ENCODE measurements at places on chromosomes 13 and 19. TPM values are rescaled to one million over a fixed set of nuclear protein-coding genes. Genes with fewer than 3 reads are reported as not detected.

DNA sequence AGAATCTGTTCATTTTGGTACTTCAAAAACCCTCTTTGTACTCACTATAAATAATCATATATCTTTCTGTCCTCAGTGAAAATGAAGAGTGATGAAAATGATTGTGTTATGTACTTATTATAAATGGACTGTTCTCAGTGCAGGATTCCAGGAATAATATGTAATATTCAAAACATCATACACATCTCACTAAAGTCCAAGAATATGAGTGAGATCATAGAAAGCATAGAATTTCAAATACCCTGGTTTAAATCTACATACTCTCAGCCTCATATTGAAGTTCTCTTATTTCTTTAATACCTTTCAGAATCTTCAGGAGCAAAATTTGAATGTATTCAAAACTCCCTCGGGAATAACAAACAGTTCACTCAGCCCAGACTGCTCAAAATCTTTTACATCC, 868.0 kb downstream of the SLITRK6 start:
- DNase-seq: no peak

DNA sequence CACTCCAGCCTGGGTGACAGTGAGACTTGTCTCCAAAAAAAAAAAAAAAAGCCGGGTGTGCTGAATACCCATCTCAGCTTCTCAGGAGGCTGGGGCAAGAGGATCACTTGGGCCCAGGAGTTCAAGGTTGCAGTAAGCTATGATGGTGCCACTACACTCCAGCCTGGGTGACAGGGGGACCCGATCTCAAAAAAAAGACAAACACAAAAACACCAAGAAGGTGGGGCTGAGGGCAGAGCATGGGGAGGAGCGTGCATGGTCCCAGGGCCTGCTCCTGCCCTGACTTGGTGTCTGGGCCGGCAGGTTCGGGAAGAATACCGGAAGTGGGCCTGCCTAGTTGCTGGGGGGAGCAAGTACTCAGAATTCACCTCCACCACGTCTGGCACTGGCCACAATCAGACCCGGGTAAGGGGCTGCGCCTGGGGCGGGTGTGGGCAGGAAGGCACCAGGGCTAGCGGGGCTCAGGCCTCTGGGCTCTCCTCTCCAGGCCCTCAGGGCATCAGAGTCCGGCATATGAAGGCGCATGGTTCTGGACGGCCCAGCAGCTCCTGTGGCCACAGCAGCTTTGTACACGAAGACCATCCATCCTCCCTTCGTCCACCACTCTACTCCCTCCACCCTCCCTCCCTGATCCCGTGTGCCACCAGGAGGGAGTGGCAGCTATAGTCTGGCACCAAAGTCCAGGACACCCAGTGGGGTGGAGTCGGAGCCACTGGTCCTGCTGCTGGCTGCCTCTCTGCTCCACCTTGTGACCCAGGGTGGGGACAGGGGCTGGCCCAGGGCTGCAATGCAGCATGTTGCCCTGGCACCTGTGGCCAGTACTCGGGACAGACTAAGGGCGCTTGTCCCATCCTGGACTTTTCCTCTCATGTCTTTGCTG, 11.3 kb downstream of the DDX39A start:
- peak; percentile 25 for DNase-seq

DNA sequence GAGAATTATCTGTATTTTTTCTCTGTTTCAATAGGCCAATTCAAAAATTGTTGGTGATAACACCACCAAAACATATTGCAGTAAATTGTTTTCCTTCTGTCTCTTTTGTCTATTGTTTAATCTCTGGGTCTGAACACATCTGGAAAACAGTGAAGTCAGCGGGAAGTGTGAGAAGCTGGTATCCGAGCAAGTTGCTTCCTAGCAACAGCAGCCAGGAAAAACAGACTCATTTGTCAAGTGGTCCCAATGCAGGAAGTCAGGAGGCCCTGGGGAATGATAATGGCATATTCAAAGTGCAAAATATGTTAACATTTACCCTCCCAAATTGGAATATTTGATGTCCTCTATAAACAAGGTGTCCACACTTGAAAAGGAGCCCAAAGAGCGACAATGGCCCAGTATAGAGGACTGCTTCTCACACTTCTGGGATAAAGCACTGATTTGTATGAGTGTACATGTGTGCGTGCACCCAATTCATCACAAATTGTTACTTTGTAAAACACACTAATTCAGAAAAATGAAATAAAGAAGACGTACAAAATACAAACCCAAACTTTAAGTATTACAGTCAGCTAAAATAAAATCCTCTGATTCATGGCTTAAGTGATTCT, 515.0 kb downstream of the TBC1D4 start:
- DNase-seq: no peak

- no peak for DNase-seq
These were observed 69.7 kb upstream of the C13orf46 start for GRCh38 chr13:114043421-114044053.

DNA sequence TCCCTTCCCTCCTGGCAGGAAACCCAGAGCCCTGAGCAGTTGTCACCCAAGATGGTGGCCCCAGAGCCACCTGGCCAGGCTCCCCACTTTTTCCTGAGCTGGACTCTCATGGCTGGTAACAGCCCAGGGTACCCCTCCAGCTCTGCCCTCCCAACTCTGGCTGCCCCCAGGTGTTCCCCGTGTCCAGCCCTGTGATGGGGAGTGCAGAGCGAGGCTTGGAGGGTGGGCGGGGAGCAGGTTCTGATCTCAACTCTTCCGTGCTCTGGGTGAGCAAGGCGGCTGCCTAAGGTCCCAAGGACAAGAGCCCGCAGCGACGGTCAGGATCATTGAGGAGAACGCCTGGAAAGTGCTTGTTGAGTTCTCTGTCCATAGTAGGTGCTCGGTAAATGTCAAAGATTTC, 54.7 kb upstream of the GAS6 start:
- no peak for DNase-seq

DNA sequence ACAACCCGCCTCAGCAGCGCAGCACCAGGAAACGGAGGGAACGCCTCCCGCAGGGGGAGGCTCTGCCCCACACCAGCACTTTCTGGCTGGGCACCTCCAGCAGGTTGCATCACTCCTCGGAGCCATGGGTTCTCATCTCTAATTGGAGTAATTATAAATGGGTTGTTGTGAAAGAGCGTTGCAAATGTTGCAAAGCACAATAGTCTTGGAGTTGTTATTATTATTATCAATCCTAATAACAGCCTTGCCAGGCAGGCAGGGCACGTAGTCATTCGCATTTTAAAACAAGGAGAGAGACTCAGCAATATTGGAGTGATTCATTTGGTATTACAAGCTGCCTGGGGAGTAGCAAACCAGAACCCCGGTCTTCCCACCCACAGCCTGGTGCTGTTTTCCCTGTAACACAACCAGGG, 108.6 kb upstream of the GJB6 start:
- no peak for DNase-seq

DNA sequence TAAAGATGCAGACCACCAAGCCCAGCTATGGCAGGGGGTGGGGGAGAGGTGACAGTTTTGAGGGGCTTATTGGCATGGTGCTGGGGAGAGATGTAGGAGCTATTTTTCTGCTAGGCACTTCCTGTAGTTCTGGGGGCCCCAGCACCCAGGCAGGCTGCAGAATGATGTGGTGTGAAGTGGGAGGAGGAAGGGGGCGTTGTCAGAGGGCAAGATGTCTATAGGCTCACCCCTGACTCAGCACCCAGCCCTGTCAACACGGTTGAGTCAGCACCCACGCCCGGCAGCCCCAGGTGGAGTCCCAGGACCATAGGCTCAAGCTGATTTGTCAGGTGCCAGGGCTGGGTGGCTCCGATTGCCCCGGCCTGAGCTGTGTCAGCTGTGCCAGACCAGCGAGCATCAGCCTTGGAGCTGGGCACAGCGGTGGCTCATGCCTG, 5.8 kb downstream of the KLF2 start:
- DNase-seq: no peak

- no peak for DNase-seq
These were observed 50.8 kb upstream of the PCDH8 start for GRCh38 chr13:52899206-52899605.

GRCh38 chr13:24274452-24275021, 34.8 kb upstream of the C1QTNF9 start:
- DNase-seq: no peak

GRCh38 chr13:84845907-84846619, 953.2 kb downstream of the SLITRK6 start:
- no peak for DNase-seq

GRCh38 chr19:40380199-40381037, 9.6 kb downstream of the HIPK4 start:
- DNase-seq: no peak

DNA sequence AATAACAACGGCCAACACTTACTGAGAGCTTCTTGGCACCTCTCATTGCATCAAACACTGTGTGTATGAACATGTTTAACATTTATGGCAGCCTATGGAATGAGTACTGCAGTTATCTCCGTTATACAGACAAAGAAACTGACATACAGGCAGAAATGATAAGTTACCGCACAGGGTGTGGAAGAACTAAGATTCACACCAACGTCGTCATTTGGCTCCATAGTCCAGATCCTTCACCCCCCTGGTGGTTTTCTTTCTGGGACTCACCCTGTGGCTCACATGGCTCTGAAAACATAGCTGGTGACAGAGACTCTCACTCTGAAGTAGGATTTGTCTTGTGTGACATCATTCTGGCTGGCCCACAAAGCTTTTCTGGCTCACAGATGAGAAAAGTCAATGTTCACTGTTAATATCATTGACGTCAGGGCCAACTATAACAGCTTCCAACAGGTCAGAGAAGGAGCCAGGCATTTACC, 230.1 kb downstream of the DLEU7 start:
- DNase-seq: no peak

- DNase-seq: no peak
These were observed 34.4 kb downstream of the DNAJC15 start for GRCh38 chr13:43057653-43058317.

DNA sequence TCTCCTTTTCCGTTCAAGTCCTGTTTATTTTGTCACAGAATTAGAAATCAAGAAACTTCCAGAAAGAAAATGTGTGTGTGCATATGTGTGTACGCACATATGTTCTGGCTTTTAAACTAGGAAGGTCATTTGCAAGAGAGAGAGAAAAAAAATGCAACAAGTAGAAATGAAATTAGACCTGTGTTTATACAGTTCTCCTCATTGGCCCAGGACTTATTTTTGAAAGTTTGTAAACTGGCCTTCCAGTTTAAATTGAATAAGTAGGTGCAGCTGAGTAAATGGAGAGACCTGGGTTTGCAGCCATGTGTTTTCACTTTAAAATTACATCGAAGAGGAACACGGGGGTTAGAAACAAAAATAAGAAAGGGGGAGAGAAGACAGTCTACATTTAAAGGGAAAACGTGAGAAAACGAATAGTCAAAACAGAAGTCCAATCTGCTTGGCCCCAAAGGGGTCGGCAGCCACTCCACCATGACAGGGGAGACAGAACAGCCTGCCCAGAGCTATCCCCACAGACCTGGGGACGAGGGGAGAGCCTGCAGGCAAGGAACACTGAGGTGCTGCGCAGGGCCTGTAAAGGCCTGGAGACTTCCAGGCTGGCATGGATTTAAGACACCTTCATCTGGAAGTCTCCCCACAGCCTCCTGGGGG, 216.8 kb upstream of the MAB21L1 start:
- no peak for DNase-seq

- peak; percentile 42 for DNase-seq
These were observed 142.5 kb upstream of the ZNF536 start for GRCh38 chr19:30229525-30230174.

DNA sequence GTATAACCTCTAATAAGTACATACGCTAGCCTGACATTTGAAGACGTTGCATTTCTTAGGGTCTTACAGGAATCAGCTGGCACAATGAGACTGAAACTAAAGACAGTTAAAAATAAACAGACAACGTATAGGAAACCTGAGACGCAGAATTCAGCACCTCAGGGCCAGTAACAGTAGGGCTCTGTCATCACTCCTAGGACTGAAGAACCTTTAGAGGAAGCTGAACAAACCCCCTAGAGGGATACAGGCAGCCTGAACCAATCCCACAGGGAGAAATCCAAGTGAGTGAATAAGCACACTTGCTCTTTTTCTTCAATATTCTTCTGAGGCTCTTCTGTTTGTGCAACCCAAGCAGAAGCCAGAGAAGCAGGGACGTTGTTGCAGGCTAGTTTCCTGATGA, 53.9 kb upstream of the KLHL1 start:
- no peak for DNase-seq

- DNase-seq: no peak
These were observed 4.9 kb downstream of the UCHL3 start for GRCh38 chr13:75554464-75554863.

DNA sequence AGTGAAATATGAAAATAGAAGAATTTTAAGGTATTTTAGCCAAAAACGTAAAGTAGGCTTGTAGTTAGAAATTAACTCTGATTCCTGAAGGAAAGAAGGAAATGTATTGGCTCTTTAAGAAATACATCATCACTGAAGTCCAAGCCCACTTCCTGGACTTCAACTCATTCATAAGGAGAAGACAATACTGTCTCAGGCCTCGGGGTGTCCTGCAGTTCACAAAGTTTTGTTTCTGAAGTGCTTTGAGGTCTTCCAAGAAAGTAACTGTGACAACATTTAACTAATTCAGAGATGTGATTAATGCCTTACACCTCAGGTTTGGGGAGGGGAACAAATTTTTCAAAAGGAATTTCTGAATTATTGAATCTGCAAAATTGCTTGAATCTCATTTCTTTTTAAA, 65.8 kb upstream of the STARD13 start:
- DNase-seq: peak; percentile 41

- DNase-seq: peak; percentile 22
These were observed 374.0 kb downstream of the IRS2 start for GRCh38 chr13:109412283-109412901.

GRCh38 chr13:110640591-110641029, 25.3 kb downstream of the NAXD start:
- no peak for DNase-seq

GRCh38 chr13:80957019-80957655, 616.2 kb upstream of the SPRY2 start:
- DNase-seq: no peak

CBLC gene
- total RNA-seq: not detected

BLOC1S3 gene
- 3.3 TPM for total RNA-seq

KLF12 gene
- total RNA-seq: 49.3 TPM

HOMER3 gene
- total RNA-seq: 20.4 TPM

IGFLR1 gene
- 2.9 TPM for total RNA-seq

ZNF71 gene
- total RNA-seq: 14.7 TPM

GRIN2D gene
- total RNA-seq: 2.9 TPM

LAIR2 gene
- 0.82 TPM for total RNA-seq

CBARP gene
- 5.3 TPM for total RNA-seq
